Kidney (tissue), 22 donors: ENCODE measurements at places on chromosomes 11 and 22. TPM values are rescaled to one million over a fixed set of nuclear protein-coding genes. Genes with fewer than 3 reads are reported as not detected.

GRCh38 chr11:36056160-36056751 lies 112.4 kb downstream of the LDLRAD3 start:
- peak; percentile 60 for DNase-seq

- peak; percentile 56 for DNase-seq
Observed at GRCh38 chr11:22192642-22193347, at the start of gene ANO5. ANO5 (plus strand) TSS chr11:22193085; CDS start chr11:22193493, 408 bp downstream.

- no peak for DNase-seq
Observed at GRCh38 chr11:112728288-112728687, 232.9 kb upstream of the NCAM1 start.

DNA sequence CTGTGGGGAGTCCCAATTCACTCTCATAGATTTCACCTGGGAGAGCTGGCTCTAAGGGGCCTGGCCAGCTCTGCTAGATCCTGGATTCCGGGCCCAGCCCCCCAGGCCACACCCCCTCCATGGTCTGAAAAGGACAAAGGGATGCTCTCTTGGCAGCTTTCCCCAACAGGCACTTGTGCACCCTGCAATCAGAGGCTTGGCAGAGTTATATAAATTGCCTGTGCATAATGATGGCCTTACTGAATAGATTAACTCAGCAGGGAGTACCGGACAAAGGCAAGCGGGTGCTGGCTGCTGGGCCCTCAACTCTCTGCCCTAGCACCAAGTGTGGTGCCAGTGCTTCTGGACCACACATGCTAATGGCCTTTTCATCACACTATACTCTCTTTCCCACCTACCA lies 461.6 kb downstream of the BUD13 start:
- no peak for DNase-seq

DNA sequence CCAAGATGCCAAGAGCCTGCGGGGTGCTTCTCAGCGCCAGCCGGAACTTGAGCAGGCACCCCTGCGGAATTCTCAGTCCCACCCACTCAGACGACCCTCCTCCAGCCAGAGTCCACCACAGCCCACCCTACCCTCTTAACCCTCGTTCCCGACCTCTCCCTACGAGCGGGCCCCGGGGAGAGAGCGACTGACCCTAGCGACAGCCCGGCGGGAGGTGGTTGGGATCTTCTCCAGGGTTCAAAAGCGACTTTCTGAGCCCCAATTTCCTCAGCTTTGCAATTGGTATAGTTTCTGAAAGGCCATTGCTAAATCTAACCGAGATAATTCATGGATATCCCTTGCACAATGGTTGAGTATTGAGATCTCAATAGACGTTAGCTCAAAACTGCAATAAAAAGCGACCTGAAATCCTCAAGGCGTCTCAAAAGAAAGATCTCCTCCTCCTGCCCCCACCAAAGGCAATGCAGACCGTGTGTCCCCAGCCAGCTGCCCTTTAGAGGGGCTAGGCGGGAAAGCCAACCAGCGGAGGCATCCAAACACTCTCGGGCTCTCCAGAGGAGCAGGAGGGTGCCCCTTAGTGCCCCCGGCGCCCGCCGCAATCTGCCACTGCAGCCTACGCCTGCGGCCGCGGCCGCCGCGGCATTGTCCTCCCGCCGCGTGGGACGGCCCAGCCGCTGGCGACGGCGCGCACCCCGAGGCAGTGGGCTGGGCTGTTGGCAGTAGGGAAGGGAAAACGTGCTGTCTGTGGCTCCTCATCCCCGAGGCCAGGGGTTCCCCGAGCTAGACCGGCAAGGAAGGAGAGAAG lies 1.5 kb upstream of the SLC6A5 start:
- no peak for DNase-seq

DNA sequence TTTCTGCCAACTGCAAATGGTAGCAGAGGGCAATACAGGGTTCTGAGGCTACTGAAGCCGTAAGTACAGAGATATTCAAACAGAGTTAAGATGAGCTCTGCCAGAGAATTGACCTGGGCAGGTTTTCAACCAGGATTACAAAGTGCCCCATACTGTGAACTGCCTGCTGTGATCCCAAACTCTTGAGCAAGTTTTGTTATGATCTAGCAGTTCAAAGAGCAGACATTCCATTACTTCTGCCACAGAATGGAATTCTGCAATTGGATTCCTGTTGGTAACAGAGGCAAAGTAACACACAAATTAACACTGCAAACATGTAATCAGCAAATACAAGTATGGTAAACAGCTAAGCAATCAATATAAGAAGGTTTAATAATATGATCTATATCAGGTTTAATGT lies 31.2 kb downstream of the ALG9 start:
- DNase-seq = no peak

DNA sequence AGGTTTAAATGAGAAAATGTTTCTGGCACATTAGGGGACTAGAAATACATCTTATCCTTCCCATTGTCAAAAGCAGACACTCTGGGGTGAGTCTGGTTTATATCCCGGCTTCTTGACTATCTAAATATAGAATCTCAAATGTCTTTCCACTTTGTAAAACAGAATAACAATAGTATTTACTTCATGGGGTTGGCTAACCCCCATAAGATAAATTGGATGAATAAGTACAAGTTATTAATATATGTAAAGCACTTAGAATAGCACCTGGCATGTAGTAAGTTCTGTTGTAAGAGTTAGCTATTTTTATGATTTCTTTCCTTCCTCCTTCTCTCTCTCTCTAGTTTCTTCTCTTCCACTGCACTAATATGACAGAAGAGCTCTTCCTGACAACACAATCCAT lies 499.1 kb downstream of the INSC start:
- DNase-seq = no peak

DNA sequence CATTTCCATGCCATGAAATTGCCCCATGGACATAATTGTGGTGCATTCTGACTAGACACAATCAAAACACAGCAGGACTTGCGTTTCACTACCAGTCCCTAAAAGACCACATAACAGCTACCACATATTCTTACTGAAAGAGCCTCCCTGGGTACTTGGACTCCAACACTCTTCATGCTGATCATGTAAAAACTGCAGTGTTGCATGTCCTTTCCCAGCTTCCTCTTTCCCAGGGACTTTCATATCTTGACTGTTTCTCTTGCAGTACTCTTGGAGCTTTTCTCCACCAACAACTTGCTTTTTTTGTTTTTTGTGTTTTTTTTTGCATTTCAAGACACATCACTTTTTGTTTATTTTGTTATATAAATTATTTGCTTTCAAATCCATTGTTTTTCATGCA lies 22.9 kb downstream of the MS4A6E start:
- DNase-seq = no peak

DNA sequence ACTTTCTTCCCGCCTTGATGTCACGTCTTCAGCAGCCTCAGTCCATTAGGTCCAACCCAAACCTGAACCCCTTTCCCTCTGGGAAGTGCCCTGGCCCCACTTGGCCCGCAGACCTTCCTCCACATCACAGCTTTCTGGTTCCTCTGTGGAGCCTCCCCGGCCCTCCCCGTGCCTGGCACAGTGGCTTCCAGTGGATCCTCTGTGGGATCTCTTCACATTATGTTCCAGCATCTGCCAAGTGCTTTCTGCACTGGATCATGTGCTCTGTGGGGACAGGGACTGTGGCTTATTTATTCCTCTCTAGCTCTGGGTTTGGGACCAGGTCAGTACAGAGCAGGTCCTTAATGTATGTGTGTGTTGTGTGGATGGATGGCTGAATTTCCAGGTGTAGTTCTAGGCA lies 30.9 kb downstream of the POLR3H start:
- DNase-seq = no peak

DNA sequence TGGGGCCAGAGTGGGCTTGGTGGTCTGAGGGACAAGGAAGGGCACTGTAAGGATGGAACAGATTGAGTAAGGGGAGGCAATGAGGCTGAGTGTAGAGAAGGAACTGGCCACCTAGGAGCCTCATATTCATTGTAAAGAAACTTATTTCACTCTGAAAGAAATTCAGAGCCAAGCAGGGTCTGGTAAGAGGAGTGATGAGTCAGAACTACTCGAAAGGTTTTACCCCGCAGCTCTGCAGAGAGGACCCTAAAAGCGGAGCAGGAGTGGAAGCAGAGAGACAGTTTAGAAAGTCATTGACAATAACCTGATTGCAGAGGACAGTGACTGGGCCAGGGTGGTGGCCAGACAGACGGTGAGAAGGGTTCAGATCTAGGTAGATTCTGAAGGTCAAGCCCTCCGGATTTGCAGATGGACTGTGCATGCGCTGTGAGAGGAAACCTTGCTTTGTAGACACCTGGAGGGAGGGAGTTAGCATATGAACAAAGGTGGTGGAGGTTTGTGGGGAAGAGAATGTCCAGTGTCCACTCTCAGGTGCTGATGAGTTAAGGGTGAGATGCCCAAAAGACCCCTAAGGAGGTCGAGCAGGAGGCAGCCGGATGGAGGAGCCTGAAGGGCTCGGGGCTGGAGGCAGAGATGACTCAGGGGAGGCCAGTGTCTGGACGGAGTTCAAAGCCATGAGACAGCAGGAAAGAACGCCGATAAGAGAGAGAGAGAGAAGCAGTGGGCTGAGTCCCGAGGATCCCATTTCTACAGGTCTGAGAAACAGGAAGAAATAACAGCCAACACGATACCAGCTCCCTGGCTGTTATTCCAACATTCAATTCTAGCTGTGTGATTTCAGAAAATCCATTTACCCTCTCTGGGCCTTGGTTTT lies 546.0 kb downstream of the BRD1 start:
- no peak for DNase-seq

DNA sequence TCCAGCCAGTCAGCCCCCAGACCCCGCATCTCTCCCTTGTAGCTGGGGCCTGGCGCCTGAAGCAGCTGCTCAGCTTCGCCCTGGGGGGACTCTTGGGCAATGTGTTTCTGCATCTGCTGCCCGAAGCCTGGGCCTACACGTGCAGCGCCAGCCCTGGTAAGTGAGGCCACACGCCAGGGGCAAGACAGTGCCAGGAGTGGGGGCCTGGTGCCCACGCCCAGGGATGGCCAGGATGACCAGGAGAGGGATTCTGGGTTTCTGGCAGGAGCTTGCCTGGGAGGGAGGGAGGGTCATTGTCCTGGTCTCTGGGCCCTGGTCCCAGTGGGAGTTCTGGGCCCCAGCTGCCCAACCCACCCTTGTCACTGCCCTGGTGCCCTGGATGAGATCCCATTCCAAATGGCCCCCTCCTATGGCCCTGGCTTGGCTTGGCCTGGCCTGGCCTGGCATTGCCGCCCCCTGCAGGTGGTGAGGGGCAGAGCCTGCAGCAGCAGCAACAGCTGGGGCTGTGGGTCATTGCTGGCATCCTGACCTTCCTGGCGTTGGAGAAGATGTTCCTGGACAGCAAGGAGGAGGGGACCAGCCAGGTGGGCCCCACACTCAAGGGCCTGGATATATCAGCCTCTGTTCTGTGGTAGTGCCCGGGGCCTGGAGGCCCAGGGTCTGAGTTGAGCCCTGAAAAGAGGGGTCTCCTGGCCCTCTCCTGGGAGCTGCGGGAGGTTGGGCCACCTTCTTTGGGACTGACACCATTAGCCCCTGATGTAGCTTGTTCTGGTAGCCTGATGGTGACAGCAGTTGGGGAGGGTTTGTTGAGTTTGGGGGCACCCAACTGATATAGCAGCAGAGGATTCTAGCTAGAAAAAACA lies 3.7 kb downstream of the SLC39A13 start:
- peak; percentile 63 for DNase-seq

GRCh38 chr11:18000760-18001159 lies 12.1 kb downstream of the SERGEF start:
- DNase-seq = no peak

DNA sequence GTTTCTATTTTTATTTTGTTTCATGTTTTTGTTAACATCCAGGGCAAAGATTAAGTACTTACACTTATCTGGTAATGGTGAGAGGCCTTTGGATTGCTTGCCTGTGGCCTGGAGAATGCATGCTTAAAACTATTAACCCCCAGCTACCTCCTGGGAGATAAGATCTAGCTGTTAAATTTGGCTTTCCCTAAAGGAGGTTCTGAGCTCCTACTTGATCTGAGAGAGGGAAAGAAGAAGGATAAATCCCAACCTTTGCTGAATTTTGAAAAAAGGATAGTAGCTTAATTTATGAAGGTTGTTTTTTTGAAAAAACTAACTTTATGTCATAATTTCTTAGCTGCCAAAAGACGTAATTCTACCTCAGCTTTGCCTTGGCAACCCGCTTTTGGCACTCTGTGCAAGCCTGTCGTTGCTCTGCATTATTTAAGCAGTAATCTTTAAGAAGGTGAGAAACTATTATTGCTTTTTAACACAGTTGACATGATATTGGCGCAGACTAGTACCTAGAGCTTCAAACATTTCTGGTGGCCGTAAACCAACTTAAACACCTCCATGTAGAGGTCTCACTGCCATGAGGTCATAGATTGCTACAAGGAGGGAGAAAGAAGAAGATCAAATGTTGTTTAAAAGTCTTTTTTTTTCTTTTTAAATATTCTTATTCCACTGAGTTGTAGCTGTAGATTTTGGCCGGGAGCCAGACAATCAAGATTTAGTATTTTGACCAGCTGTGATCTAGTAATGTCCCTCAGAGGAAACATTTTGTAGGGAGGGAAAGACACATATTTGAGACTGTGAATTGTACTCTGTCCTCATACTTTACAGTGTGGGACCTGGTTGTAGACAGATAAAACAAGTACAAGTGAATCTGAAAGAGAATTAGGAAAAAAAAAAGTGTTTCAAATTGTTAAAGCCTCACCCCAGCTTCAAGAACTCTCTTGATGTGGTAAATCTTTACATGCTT lies 74.4 kb downstream of the WNT11 start:
- peak; percentile 44 for DNase-seq

DNA sequence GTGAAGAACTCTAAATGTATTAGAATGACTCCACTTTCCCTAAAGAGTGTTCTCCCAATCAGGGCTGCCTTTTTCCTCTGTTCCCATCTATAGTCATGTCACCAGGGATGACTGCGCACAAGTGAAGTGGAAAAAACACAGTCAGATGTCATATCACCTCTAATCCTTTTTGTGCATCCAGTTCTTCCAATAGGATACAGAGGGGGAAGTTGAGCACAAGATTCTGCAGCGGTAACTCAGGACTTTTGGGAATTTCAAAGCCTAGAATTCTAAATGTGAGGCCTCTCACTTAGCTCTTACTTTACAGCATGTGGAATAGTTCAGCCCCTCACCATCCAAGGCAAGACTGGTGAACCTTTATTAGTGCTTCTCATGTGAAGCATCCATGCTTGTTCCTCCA lies 602.6 kb downstream of the NTM start:
- no peak for DNase-seq

- DNase-seq = no peak
Observed at GRCh38 chr11:26963764-26964163, 30.1 kb upstream of the FIBIN start.

Gene GGT5
- polyA plus RNA-seq = 63.2 TPM

Gene C11orf87
- not detected for polyA plus RNA-seq

Gene APOBEC3A
- not detected for polyA plus RNA-seq

Gene KRTAP5-1
- not detected for polyA plus RNA-seq

Gene F2
- not detected for polyA plus RNA-seq

Gene CLMP
- polyA plus RNA-seq = 1.2 TPM

Gene MACROD1
- polyA plus RNA-seq = 176 TPM

Gene KRTAP5-7
- not detected for polyA plus RNA-seq
